Ascending aorta (tissue), 2 donors: ENCODE measurements at places on chromosomes 12 and 14. TPM values are rescaled to one million over a fixed set of nuclear protein-coding genes. Genes with fewer than 3 reads are reported as not detected.

FOXG1 gene
- total RNA-seq: not detected

LRP1-AS gene
- total RNA-seq: not detected

DNA sequence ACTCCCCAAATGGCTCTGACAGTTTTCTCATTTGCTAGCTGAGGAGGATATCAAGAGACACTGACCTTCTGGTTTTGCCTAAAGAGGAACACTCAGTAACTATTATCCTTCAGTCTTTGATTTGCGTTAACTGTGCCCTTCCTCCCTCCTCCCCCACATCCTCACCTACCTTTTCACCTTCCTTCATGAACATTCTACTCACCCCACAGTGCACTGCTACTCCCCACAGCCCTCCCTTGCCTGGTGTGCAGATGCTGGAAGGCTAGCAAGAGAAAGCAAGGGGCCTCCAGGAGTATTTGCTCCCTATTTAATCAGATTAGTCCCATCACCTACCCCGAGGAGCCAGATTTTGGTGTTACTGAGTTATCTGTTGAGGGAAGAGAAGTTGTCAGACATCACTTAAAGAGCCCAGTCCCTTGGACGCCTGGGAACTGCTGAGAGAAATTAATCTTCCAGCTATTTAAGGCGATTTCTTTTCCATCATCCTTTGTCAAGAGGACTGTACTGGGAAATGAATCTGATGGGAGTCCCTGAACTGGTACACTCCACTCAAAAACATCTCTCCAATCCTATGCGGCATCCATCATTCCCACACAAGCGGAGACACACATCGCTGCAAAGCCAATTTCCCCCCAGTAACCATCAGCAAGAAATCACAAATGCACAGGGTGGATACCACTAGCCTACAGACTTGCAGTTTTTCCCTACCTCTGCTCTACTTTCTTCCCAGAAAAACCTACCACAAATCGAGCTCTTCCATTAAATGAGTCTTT is 11.5 kb downstream of the PSMB5 start:
- no peaks in the 10 kb centered on the region for H3K27me3 ChIP-seq
- H3K36me3 ChIP-seq: peaks cover 24% of the 10 kb centered on the region
- H3K4me1 ChIP-seq: no peaks in the 10 kb centered on the region
- H3K4me3 ChIP-seq: no peak overlapping the region
- H3K27ac ChIP-seq: no peak overlapping the region
- peak; percentile 37 for DNase-seq

DNA sequence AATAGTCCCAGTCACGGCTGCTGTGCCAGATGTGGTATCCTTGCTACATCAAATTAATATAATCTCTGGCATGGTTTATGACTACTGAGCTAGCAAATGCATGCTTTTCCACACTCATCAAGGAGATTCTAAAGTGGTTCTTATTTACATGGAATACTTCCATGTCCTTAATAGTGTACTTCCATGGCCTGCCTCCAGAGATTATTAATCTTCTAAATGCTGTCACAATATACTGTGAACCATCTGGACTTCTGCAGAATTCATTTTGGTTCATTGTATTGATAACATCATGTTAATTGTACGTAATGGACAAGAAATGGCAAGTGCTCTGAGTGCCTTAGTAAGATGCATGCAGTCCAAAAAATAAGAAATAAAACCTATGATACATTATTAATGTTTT is 230.8 kb downstream of the NUAK1 start:
- H3K36me3 ChIP-seq: no peaks in the 10 kb centered on the region
- no peaks in the 10 kb centered on the region for H3K4me1 ChIP-seq
- H3K4me3 ChIP-seq: no peak overlapping the region
- H3K27me3 ChIP-seq: no peaks in the 10 kb centered on the region
- DNase-seq: no peak

- no peak overlapping the region for H3K4me3 ChIP-seq
- H3K36me3 ChIP-seq: no peaks in the 10 kb centered on the region
Observed at GRCh38 chr12:80513211-80513610, 69.2 kb downstream of the PTPRQ start.

- no peak for DNase-seq
- H3K27me3 ChIP-seq: no peaks in the 10 kb centered on the region
- no peaks in the 10 kb centered on the region for H3K36me3 ChIP-seq
- peaks cover 10% of the 10 kb centered on the region for H3K4me1 ChIP-seq
- H3K27ac ChIP-seq: peak overlapping the region; percentile 100
Observed at GRCh38 chr12:10211101-10211939, 1.4 kb upstream of the GABARAPL1 start.

DNA sequence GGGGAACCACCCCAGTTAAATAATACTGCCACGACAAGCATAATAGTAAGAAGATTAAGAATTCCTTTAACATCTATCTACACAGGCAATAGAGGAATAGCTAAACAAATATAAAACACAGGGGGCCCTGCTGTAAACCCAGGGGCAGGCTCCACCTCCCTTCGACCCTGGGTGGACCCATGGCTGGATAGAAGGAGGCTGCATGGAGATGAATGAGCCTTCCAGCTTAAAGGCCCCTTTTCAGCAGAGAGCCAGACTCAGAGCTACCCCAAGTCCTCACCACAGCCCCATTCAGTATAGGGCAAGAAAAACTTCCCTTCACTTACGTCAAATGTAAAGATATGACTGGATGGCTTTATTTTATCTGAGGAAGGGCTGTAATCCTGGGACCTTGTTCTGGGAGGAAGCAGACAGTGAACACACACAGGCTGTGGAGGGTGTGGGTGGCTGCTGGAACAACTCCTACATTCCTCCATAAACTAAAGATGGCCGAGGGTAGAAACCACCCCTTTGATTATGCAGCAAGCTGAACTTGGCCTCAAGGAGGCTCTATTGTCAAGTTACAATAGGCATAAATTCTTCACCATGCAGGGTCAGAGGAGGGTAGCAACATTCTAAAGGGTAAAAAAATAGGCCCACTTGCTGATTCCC is 30.4 kb downstream of the NUAK1 start:
- no peaks in the 10 kb centered on the region for H3K27me3 ChIP-seq
- H3K27ac ChIP-seq: peak overlapping the region; percentile 91

GRCh38 chr12:120687578-120688289 is 785 bp downstream of the MLEC start:
- no peaks in the 10 kb centered on the region for H3K36me3 ChIP-seq
- H3K4me1 ChIP-seq: peaks cover 7% of the 10 kb centered on the region
- peak overlapping the region; percentile 99 for H3K4me3 ChIP-seq
- H3K27me3 ChIP-seq: no peaks in the 10 kb centered on the region
- no peak for DNase-seq
- peak overlapping the region; percentile 87 for H3K27ac ChIP-seq

DNA sequence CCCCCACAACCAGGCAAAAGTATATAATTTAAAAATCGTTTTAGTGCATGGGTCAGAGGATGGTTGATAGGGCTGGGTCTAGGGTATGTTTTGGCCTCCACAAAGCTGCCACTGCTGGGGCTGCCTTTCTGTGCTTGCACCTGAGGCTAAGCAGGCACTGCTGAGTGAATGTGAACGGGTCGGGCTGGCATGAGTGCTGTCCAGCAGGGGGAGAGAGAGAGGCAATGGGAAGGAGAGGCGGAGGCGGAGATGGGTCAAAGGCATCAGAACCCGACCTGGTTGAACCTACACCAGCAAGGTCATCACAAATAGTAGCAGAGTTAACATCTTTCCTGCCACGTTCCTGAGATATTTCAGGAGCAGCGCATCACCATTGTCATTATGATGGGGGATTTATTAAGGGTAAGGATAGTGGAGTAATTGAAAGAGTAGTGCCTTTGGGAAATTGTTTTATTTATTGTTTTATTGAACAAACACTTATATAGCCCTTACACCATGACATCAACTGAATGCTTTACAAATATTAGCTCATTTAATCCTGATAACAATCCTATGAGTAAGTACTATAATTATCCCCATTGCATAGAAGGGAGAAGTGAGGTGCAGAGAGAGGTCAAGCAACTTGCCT is 5.8 kb upstream of the NRXN3 start:
- no peak for DNase-seq
- H3K4me1 ChIP-seq: no peaks in the 10 kb centered on the region
- H3K27me3 ChIP-seq: no peaks in the 10 kb centered on the region
- H3K27ac ChIP-seq: no peak overlapping the region
